ENCODE measurements at places on chromosomes 7 and 10.

- no peak for DNase-seq
Observed at GRCh38 chr7:69104023-69104422, 494.3 kb upstream of the AUTS2 start.

- DNase-seq, result no peak
Observed at GRCh38 chr10:100790761-100791208, 45.4 kb downstream of the PAX2 start.

GRCh38 chr10:46222364-46222935, 64.3 kb upstream of the ANTXRL start:
- no peak for DNase-seq

DNA sequence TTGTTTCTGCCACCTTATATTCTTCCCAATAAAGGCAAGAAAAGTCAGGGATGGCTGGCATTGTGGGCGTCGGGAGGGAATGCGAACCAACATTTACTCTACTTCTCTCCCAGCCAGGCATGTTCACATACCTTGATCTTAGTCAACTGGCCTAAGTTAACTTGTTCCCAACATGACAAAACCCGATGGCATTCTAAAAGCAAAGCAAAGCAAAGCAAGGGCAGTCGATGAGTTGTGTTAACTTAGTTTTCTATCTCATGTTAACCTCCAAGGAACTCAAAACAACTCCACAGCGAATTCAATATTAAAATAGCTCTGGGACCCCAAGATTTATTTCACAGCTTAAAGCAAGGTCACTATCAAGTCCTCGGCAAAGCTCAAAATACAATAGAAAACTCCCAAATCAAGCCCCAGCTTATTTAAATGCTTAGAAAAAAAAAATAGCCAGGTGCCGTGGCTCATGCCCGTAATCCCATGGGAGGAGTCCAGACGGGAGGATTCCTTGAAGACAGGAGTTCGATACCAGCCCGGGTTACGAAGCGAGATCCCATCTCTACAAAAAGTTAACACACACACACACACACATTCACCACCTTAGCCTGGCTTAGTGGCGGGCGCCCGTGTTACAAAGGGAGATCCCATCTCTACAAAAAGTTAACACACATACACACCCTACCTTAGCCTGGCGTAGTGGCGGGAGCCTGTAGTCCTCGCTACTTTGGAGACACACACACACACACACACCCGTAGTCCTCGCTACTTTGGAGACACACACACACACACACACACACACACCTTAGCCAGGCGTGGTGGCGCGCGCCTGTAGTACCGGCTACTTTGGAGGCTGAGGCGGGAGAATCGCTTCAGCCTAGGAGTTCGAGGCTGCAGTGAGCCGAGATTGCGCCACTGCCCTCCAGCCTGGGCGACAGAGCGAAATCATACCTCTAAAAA, 901 bp upstream of the CCNY start:
- DNase-seq, result no peak

GRCh38 chr7:93751421-93751820, 139.1 kb downstream of the TFPI2 start:
- no peak for DNase-seq

DNA sequence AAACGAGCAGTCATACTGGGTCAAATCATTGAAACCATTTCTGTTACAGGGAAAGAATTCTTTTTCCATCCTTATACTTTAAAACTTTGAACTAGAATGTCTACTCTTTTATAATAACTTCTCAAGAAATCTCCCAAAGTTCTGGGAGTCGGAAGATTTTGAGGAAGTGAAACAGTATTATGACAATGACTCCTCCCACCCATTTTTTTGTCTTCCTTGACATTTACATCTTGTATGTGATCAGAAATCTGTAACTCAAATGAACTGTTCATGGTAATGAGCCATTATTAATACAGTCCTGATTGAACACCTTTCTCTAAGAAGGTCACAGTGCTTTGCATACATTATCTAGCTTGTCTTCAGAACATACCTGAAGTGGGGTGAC, 227.4 kb downstream of the CELF2 start:
- peak; percentile 72 for DNase-seq

DNA sequence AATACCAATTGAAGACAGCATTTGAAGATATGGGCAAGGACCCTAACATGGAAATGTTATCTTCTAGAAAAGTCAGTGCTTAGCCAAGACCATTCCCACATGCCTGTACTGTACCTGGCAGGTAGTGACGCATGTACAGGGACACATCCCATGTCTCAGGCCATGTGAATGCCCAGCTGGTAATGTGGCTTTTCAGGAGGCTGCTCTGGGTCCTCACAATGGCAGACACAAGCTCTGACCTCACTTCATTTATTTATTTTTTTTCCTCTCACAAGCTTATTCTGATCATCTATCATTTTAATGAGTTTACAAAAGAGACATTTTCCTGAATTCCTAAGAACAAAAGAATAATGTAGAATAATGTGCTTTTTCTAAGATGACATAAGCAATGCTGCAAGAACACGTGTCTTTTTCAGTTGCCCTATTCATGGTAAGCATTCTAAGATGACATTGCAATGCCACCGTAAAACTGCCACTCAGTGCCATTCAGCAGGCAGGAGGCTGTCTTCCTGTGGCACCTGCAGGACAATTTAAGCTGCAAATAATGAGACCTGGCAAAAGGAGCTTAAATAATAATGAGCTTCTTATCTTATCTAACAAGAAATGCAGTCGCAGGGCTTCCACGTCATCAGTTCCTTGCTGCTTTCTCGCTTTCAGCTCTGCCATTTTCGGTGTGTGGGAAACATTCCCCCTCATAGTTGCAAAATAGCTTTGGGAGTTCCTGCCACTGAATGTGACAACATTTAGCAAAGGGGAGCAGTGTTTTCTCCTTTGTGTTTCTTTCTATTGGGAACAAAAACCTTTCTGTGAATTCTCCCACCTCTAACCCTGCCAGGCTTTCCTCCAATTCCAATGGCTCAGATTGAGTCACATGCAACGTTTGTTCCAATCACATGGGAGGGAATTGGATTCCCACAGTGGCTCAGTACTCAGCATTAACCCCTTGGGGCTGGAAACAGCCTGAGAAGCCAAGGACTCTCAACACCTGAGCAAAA, 113.0 kb downstream of the SEC23IP start:
- no peak for DNase-seq

DNA sequence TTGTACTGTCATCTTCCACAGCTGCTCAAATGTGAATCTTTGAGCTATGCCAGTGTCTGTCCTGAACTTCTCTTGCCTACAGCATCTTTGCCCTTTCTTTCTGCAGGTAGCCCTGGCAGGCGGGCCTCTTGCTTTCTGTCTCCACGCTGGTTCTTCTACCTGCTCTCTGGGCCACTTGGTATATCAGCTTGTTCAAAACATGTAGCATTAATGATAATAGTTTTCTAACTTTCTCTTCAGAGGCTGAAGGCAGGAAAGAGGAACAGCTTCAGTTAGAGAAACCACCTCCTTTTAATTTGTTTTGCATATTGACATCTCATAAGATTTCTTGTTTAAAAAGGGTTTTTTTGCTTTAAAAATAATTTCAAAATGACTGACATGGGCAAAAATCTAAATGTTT, 923 bp upstream of the FGL2 start:
- DNase-seq, result peak; percentile 40

DNA sequence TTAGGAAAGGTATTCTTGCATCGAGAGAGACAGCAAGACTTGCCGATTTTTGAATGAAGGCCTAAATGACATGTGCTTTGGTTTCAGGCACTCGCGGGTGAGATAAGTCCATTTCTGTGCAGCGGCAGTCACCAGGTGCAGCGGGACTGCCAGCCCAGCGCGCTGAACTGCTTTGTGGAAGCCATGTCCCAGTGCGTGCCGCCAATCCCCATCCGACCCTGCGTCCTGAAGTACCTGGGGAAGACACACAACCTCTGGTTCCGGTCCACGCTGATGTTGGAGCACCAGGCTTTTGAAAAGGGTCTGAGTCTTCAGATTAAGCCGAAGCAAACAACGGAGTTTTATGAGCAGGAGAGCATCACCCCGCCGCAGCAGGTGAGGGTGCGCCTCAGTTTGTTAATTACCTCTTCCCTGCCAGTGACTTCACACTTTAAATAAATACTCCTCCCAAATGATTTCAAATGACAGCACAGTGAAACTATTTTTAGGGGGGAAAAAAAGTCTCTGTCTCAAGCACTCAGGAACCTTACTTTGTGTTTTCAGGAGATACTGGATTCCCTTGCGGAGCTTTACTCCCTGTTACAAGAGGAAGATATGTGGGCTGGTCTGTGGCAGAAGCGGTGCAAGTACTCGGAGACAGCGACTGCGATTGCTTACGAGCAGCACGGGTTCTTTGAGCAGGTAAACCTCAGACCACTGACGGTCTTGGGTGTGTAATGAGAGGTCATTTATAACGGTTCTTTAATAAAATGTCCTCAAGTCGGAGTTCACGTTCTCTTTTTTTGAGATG, 98.3 kb downstream of the TRRAP start:
- DNase-seq, result no peak

DNA sequence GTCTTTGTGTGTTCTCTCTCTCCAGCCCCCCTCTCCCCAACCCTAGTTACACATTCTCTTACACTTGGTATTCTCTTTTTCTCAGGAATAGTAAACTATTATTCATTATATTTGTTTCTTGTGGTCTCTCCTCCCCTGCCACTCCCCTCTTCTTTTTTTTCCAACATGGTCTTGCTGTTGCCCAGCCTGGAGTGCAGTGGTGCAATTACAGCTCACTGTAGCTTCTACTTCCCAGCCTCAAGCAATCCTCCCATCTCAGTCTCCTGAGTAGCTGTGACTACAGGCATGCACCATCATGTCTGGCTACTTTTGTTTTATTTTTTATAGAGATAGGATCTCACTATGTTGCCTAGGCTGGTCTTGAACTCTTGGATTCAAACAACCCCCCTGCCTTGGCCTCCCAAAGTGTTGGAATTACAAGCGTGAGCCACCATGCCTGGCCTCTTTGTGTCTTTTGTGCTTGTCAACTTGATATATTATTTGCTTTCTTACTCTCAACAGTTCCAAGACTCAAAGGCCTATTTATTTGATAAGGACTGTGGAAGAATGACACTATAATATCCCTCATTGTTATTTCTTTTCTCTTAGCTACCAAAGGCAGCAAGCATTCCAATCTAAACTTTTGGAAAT, 66.9 kb downstream of the MLLT10 start:
- DNase-seq, result no peak

DNA sequence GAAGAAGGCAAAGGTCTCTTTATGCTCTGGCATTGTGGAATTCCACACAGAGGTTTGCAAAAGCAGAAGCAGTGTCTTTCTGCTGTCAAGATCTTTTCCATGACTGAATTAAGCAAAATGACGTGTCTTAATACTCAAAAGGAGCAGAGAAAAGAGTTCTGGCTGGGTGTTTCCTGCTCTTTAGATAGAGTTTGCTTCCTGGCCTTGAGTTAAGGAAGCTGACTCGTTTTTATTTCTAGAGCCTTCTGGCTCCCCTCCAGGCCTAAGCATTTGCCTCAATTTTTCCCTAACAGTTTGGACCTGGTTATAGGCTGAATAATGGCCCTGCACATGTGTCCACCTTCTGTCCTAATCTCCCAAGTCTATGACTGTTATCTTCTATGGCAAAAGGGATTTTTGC, 21.6 kb downstream of the TAS2R41 start:
- peak; percentile 18 for DNase-seq

GRCh38 chr7:8204339-8205030, 57.5 kb downstream of the ICA1 start:
- peak; percentile 59 for DNase-seq

DNA sequence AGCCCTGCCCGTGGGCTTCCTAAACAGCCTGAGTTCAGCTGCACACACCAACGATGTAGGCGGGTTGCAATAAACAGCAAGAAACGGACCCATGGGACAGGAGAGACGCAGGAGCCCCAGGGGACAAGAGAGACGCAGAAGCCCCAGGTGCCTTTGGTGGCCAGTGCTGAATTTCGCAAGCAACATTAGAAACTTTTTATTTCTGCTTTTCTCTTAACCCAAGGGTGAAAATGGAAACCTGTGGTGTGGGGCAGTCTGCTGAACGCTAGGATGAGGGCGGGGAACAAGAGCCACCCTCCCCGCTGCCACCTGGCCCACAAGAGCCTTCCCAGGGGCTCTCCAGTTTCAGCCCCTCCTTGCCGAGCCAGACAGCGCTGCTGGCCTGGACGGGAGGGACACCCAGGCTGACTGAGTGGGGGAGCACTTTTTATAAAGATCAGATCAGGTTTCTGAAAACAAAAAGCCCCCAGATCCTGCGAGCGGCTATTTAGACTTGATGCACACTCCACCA, 20.0 kb upstream of the GPR146 start:
- peak; percentile 90 for DNase-seq

DNA sequence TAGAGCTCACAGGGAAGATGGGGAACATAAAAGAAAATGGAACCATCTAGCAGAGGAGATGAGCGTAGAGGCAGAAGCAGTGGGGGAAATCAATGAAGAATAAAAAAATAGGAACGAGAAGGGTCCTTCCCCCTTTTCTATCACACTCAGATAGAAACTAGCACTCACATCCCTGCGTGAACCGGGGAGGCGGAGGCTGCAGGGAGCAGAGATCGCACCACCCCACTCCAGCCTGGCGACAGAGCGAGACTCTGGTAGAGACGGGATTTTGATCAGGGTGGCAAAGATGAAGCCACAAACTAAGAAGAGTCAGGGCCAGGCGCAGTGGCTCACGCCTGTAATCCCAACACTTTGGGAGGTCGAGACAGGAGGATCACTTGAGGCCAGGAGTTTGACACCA, 64.7 kb upstream of the ECHDC3 start:
- DNase-seq, result no peak

DNA sequence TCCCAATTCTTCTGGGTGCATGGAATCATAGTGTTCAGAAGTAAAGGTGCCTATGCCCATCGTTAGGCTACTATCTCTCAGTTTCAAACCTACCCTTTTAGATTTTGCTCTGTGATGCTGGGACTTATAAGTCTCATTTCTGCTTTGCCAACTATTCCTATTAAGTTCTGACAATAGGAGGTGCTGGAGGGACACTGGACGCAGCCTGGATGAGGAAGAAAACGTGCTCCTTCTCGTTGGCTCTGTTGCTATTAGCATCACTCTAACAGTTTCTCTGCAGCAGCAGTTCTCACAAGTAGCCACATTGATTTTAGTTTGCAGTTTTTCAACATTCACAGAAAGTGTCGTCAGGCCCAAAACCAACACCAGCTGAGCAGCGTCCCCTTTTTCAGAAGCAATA, 72.4 kb downstream of the ABCC2 start:
- peak; percentile 60 for DNase-seq

DNA sequence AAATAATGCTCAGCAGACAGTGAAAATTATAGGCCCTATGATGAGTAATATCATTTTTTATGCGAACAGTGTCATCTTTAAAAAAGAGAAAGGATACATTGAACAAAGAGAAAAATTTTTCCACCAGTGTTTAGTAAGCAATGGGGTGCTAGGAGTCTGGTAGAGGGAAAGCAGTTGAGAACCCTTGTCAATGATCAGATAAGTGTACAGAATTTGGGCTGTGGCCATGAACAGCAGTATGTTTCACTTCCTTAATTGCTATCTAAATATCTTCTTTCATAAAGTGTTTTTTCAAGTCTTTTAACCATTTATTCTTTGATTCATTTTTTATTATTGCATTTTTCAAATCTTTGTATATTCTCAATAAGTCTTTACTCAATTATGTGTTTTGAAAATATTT, 750.7 kb upstream of the KCND2 start:
- no peak for DNase-seq

DNA sequence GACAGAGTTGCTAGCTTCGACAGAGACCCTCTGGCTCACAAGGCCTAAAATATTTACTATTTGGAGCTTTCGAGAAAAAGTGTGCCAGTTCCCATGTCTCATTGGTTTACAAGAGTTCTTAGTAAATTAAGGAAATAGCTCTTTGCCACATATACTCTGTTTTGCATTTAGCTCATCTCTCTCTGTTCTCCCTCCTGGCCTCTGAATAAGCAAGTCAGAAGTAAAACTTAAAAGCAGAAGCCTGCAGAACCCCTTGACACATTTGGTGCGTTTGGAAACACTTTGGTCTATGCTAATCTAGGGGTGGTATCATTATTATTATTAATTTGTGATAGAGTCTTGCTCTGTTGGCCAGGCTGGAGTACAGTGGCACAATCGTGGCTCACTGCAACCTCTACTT, 6.4 kb downstream of the CARD11 start:
- DNase-seq, result peak; percentile 64

Data from MV-4-11 (cell line).